Peyer's patch (tissue), 4 donors: ENCODE measurements at places on chromosomes 7 and 10.

GRCh38 chr10:75395932-75396630 is 5.5 kb downstream of the ZNF503 start:
- peak; percentile 49 for DNase-seq

DNA sequence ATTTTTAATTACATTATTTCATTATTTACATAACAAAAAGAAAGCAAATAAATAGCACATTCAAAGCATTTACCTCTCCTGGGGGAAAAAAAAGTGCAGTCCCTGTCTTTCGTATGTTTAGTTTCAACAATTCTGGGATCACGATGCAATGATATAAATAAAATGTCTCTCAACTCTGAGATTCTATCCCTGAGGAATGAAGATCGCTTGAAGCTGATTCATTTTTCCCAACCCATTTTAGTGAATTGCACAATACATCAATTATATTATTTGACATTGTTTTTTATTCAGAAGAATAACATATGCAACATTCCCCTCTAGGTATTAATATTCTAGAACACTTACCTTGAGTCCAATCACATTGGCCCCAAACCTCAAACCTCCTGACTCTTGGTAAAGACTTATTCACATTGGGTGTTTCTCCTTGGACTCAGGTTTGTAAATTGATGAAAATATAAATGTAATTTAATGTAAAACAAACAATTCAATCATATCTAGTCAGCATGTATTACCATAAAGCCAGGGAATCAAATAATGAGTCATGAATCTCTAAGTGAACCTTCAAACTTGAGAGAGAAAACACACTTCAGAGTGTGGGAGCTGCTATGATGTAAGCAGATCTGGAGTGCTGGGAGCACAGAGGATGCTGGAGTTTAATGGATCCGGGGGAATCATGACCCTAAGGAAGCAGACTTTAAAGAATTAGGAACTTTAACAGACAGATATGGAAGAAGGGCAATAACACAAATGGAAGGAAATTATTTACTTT is 5.3 kb upstream of the SCIN start:
- no peak for DNase-seq

GRCh38 chr7:116041615-116042014 is 11.1 kb upstream of the TFEC start:
- no peak for DNase-seq

- DNase-seq = no peak
Measured at GRCh38 chr7:81627536-81628287, 142.1 kb downstream of the HGF start.

GRCh38 chr7:66642186-66642585 is 13.5 kb downstream of the KCTD7 start:
- DNase-seq = no peak

GRCh38 chr10:48406204-48406603 is 99.7 kb downstream of the MAPK8 start:
- DNase-seq = no peak

DNA sequence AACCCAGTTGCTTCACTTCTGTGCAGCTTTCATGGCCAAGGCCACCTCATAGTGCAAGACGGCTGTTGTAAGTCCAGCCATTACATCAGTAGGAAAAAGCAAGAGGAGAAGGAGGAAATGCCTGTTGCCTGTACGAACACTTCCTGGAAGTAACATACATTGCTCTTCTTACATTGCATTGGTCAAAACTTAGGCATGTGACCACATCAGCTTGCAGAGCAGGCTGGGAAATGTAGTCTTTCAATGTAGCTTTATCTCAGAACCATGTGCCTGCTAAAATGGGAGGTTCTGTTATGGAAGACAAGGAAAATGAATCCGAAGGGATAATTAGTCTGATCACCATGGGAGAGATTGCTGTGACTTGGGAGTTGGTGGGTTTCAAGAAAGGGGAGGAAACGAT is 4.3 kb downstream of the SLC29A3 start:
- DNase-seq = no peak

GRCh38 chr7:6262221-6262620 is 10.2 kb downstream of the CYTH3 start:
- DNase-seq = no peak

- no peak for DNase-seq
Measured at GRCh38 chr7:132738254-132738653, 162.0 kb upstream of the PLXNA4 start.

DNA sequence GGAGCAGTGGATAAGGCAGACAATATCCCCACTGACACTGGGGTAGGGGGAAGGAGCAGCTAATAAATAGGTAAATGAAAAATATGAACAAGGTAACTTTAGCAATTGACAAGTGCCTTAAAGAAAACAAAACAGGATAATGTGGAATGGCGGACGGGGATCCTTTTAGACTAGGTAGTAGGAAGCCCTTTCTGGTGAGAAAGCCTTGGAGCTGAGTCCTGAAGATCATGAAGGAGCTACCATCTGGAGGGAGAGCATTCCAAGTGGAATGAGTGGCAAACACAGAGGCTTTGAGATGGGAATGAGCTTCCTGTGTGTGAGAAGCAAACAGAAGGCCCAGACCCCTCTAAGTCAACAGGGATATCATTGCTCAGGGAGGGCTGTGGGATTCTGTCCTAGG is 16.0 kb upstream of the ATXN7L1 start:
- no peak for DNase-seq

DNA sequence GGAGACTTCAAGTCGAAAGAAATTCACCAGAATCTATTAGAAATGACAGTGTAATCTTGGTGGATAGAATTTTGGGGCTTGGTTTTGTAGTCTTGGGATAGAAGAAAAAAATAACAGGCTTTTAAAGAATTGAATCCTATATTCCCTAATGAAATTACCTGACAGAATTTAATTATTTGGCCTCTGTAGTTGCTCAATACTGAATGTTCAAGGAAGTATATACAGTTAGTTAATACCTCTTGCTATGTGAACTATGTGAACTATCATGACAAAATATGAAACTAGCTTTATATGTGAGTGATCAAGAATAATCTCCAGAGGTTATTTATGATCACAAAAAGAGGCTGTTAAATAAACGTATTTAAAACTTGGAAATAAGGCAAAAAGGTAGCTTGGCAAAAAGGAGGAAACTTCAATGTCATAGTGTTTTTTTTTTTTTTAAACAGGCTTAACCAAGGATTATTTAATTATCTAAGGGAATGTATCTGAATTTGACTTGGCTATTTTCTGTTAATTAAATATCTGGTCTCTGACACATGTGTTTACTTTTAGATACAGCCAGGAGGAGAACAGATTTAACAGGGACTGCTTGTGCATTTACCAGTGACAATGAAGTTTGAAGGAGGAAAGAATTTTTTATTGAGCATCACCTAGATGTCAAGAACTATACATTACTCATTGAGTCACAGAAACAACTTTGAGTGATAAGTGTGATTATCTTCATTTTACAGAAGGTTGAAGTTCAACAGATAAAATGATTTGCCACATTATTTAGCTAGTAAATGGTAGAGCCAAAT is 11.5 kb upstream of the CASD1 start:
- no peak for DNase-seq

GRCh38 chr7:45389073-45389872 is 184.9 kb upstream of the ADCY1 start:
- DNase-seq = no peak

DNA sequence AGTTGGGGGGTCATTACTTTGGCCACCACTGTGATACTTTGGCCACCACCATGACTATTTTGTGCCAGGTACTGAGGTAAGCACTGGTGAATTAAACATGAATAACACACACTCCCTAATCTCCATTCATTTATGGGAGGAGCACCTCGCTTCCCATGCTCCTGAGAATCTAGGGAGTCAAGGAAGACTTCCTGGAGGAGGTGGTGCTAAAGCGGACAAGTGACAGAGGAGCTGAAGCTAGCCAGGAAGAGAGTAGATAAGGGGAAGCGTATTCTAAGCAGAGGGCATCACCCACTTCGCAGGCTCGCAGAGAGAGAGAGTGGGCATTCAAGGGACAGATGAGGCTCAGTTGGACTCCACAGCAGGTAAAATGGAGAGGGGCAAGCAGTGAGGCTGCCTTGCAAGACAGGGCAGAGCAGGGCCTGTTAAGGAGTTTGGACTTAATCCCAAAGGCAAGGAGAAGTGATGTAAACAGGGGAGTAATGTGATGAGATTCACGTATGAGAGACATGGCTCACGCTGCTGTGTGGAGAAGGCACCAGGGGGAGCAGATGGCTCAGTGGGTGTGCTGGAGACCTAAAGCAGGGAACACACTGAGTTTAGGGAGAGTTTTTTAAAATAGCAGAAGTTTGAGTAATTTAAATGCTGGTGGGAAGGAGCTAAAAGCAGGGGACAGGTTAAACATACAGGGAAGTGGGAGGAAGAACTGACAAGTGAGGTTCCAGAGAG is 21.3 kb upstream of the TMEM248 start:
- DNase-seq = no peak

- no peak for DNase-seq
Measured at GRCh38 chr10:22536620-22537019, 177.8 kb downstream of the PIP4K2A start.

DNA sequence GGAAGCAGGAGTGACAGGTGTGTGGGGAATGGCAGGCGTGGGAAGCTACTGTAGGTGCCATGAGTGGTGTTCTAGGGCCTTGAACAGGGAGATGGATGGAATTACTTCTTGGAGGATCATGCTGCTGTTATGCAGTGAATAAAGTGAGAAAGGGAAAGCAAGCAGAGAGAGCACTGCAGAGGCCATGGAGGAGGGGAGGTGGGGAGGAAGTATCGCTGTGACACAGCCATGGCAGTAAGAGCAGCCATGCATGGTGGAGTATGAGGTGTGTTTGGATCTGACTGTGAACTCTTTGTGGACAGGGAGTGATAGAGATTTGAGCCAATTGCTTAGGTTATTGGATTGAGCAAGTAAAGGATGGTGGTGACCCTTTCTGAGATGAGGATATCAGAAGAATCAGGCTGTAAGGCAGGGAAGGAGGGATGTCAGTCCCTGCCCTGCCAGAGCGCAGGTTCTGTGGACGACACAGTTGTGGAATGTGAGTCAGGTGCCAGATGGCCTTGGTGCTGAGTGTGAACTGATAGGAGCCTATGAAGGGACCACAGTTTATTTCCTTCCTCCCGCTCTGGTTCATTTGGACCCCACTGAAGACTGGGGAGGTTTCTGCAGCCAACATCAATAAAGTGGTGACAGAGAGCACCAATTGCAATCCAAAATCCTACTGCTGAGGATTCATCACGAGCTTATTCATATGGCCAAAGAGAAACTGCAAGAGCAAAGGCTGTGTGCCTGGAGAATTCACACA is 105.5 kb upstream of the TMEM72 start:
- DNase-seq = no peak

- DNase-seq = no peak
Measured at GRCh38 chr10:7545261-7545660, 121.5 kb downstream of the ITIH5 start.

GRCh38 chr7:19079066-19079465 is 38.4 kb downstream of the TWIST1 start:
- DNase-seq = no peak
